Fibroblast of skin of left quadriceps (primary cell): ENCODE measurements at places on chromosomes 5 and 9.

DNA sequence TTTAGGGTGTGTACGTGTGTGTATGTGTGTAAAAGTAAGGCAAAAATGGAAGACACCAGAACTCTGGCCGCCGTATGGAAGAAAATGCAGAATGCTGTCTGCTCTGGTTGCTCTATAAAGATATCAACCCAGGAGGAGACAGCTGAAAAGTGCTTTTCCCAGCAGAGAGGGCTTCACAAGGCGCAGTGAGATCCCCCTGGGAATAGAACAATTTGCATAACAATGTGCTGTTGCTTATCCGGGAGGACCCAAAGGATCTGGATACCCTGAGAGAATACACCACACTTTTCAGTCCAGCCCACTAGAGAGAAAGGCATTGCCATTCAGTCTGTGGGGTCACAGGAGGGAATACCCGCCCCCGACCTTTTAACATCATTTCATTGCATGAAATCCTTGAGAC, 230.6 kb downstream of the EBF1 start:
- no peak for DNase-seq

DNA sequence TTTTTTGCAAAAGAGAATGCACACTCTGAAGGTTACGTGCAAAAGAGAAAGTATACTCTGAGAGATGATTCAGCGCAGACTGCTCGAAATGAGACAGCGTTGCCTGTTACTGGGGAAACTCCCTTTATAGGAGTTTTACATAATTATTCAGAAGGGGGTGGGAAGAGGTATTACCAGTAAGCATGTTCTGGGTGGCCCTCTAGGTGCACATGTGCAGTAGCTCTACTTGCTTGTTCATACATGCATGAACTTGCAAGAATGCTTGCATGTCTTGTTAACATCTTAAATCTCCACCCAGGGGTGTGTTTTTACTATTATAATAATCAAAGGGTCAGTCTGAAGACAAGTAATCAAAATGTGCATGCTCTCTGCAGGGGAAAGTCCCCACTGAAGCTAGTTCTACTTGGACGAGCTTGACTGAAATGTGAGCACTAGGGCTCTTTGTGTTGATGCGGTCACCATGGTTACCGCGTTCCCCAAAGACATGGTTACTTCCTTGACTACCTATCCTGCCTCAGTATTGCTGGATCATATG, 75.5 kb downstream of the SGCD start:
- DNase-seq, result no peak

DNA sequence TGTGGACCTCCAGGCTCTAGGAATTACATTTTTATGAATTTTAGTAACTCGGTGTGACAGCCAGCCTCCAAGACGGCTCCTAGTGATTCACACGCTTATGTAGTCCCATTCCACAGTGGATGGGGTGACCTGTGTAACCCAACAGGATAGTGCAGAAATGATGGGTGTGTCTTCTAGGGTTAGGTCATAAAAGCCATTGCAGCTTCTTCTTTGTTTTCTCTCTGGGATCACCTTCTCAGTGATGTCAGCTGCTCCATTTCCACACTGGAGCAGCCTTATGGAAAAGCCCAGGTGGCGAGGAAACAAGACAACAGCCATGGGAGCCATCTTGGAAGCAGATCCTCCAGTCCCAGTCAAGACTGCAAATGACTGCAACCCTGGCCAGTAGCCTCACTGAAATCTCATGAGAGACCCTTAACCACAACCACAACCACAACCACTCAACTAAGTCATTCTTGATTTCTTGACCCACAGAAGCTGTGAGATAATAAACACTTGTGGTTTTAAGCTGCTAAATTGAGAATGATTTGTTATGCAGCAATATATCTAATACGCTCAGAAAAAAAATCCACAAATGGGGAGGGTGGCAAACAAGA, 5.1 kb upstream of the GNPDA1 start:
- DNase-seq, result peak; percentile 56

DNA sequence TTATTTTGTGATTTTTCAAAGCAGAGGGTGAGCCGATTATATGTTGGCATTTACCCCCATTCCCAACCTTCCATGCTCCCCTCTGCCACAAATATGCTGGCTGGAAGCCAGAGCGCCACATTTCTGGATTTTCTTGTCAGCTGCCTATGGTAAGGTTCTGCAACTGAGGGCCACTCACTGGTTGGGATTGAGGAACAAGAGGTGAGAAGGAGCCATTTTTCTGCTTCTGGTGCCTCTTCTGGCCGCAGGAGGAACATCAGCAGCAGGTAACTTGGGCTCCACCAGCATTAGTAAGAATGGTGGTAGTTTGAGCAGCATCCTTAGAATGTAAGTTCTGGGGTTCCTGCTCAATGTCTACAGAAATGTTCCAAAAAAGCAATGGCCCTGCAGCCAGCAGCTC, 159.5 kb upstream of the MAST4 start:
- no peak for DNase-seq

- peak; percentile 5 for DNase-seq
Observed at GRCh38 chr5:75265731-75266130, 29.1 kb upstream of the ANKRD31 start.

DNA sequence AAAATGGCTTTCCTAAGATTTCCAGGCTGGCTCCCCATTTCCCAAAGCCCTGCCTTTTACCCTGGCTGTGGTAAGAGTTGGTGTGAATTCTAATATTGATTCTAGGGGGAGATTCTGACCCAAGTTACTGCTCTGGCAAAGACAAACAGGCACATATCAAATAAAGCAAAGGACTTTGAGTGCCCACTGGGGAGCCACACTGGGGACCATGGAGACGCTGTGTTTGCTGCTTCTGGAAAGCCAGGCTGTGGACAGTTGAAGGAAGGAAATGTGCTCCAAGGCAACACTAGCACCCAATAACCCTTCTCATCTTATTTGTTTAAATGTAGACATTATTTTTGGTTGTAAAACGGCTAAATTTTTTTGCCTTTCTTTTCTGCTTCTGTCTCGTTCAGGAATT, 78.7 kb downstream of the SNCAIP start:
- DNase-seq, result no peak
